Esophagus squamous epithelium (tissue), 5 donors: ENCODE measurements at places on chromosomes 7 and 10.

DNA sequence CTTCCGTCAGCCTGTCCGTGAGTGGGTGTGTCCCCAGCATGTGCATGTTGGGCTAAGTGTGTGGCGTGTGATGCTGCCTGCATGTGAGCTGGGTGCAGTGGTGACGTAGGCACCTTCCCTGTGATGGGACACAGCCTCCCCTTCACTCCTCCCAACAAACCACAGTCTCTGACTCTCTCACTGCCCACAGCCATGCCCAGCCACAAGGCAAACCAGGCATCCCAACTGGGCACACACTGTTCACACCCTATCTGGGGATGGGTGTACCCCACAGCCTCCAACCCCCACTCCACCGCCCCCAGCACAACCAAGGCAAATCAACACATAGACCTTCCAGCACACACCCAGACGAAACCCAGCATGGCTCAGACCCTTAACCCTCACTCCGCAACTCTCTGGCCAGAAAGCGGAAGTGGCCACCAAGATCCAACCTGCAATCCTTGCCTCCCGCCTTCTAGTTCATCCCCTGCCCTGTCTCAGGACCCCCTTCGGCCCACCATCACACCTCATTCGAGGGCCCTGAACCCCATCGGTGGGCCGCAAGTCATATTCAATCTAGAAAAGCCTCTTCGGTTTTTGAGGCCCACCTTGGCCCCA, 10.4 kb downstream of the PSD start:
- no peak for DNase-seq

DNA sequence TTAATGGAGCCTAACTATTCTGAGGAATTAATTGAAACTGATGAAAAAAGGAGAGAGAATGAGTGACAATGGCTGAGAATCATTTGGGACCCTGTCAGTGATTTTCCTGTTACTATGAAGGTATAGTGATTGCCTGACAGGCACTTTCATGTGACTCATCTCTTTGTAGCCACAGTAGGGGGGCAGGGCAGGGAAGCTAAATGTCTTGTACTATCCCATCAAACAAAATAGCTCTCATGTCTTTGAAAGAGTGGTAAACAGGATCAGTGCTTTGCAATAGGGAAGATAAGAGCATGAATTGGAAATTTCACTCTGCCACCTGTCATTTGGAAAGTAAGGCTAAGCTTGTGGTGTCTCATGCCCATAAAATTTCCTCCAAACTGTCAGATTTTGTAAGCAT, 94.5 kb upstream of the GSDME start:
- no peak for DNase-seq

DNA sequence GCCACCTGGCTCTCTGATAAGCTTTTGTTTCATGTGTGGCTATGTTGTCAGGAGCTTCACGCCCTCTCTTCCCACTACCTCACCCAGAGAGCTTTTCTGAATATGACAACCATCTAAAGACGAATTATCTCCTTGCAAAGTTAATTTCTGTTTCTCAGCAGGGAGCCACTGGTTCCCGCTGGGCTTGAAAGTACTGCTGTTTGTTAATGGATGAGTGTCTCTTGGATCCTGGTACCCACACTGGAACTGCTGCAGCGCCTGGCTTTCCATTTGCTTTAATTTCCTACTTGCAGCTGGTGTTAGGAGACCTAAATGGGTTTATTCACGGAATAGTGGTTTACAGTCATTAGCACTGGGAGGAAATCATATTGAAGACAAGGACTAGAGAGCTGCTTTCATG, 267.9 kb upstream of the LRGUK start:
- DNase-seq, result no peak

- no peak for DNase-seq
Measured at GRCh38 chr10:132648072-132648850, 110.7 kb downstream of the INPP5A start.

- no peak for DNase-seq
Measured at GRCh38 chr7:69276011-69276729, 322.1 kb upstream of the AUTS2 start.

DNA sequence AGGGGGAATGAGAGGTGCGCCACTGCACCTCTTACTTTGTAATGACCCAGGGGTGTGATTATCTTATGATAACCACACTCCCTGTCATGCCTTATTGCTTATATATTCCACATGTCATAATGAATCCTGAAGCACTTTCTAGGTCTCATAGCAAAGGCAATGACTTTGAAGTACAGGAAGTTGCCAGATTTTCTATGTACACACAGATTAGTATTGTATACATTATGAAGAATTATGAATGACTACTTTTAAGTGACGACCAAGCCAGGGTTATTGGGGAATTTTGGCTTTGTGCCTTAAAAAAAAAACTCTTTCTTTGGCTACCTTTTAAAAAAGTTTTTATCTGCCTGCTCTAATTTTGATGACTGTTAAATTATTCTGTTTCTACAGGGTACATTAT, 269.6 kb downstream of the MDFIC start:
- DNase-seq, result no peak

GRCh38 chr10:49540056-49540797, 1.3 kb upstream of the ERCC6 start:
- DNase-seq, result no peak

DNA sequence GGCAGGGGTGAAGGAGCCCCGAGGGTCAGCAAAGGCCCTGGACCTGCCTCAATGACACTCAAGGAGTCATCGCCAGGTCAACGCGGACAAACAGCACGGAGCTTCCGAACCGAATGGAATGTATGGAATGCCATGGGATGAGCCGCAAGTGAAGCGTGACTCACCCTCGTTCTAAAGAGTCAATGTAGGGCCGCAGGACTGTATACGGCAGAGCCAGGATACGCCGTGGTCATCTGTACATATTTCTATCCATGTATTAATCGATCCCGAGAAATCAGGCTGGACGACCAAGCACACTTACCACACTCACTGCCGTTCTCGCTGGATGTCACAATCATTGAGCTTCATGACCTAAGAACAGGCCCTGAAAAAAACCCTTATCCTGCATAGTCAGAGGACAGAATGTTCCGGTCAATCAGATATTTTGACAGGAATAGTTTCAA, 4.3 kb downstream of the SNX8 start:
- no peak for DNase-seq

DNA sequence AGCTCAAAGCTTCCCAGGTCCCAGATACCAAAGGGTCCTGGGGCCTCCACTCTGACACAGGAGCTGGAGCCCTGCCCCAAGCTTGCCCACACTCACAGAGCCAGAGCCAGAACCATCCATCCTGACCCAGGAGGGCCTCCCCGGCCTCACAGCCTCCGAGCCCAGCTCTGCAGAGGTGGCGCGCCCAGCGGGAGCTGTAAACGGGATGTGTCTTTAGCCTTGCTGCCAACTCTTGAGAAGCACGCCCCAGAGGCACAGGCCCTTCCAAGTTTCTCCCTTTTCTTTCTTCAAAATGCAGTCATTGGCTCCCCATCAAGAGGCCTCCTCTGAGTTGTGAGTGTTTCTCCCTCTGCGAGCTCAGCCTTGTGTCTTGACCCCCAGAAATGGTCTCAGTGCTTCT, 75.0 kb downstream of the PDGFA start:
- DNase-seq, result no peak

DNA sequence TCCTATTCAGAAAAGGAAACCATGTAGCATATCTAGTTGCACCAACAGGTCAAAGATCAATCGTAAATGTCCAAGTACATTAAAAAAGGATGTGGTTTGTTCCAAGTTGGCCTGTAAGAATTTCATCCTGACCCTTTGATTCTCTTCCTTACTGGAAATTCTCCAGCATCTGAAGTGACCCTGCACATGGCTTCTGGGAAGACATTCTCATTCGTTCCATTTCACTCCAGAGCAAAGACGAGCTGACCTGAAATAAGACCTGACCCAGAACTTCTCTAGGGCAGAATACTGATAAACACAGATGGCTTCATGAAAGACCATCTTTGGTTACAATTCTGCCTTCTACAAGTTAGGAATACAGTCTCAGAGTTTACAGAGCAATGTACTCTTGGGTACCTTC, 39.8 kb downstream of the ASB4 start:
- DNase-seq, result no peak

GRCh38 chr10:130359711-130360110, 223.5 kb downstream of the GLRX3 start:
- DNase-seq, result no peak

GRCh38 chr10:78913219-78914059, 155.3 kb upstream of the ZMIZ1 start:
- no peak for DNase-seq

DNA sequence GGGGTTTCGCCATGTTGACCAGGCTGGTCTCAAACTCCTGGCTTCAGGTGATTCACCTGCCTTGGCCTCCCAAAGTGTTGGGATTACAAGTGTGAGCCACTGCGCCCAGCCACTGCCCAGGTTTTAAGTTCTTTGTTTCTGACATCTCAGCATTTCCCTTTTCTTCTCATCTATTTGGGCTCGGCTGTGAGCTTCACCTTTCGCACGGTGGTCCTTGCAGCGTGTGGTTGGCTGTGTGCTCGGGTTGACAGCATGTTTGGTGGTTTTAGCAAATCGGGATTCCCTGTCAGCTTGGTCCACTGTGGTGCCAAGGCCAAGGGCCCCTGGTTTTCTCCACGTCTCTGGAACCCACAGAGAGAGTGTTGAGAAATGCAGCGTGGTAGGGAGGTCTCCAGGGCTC, 138.8 kb downstream of the DNAJB6 start:
- DNase-seq, result no peak

DNA sequence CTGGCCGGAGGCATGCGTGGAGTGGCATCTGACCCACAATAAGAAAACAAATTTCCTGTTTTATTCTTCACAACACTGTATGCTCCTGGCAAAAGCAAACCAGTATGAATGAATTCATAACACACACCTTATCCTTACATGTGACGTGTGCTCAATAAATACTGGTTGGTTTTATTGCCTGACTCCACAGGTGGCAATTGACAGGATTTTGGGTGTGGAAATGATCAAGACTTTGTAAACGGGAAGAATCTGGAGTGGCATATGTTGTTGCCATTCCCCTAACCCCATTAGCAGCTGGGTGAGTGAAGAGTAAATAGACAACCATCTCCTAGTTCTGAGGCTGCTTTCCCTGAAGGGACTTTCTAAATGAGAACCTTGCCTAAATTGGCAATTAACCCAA, 215.5 kb upstream of the AOAH start:
- no peak for DNase-seq

DNA sequence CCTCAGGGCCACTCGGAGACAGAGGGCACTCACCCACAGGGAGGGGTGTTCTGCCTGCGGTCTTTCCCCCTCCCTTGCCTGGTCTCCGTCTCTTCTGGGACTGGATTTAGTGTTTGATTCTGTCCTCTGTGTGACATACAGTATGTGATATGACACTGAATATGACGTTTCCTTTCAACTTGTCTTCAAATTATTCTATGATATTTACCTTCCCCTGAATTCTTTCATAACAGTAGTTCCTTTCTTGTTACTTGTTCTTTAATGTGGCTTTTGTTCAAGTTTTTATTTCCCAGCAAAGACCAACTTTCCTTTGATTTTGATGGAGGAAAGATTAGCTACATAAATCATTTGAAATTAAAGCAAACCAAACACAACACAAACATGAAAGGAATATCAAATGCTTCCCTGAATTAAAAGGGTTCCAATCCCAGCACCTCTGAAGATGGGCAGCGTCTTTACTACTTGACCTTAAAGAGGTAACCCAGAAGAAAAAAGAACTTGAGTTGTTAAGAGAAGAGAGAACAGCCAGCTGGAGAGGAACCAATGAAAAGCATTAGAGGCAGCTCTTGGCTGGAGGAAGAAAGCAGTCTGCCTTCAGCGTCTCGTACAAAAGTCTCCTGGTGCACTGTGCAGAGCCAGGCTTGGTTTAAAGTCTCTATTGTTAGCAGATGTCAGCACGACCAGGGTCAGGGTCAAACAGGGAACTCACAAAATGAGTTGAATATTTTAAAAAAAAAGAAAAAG, 18.3 kb upstream of the RHEB start:
- no peak for DNase-seq

DNA sequence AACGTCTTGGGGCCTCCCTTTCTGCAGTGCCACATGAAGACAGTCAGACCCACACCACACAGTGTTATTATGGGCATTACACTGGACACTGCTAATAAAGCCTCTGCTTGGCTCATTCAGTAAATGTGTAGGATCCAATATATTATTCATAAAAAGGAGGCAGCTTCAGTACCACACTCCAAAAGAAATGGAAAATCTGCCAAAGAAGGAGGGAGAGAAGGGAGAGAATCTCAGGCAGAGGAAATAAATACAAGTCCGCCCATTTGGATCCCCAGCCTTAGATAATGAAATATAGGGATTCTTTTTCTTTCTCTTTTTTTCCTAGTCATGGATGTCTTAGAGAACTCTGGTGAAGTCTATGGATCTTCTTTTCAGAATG, 162.2 kb downstream of the ELMO1 start:
- no peak for DNase-seq

DNA sequence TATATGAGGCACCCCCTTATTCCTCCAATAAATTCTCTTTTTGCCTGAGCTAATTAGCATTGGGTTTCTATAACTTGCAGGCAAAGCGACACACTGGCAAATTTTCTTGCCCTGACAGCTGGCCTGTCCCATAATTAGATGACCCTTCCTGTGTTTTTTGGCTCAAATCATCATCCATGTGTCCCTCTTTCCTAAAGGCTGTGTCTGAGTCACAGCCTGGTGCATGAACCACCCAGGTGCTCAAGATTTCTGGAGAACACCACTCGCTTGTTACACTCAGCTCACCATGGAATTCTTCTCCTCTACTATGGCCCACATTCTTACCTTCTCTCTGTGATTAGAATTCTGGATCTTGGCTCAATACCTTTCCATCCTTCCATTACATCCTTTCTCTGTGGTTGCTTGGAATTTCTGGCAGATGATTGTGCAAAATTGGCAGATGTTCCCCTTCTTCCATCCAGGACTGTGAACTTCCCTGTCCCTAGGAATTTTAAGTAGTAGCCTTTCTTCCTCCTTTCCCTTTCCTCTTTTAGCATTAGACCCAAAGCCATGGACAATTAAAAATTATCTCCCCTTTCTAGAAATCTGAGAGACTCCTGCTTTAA, 116.0 kb upstream of the ANKRD1 start:
- no peak for DNase-seq

DNA sequence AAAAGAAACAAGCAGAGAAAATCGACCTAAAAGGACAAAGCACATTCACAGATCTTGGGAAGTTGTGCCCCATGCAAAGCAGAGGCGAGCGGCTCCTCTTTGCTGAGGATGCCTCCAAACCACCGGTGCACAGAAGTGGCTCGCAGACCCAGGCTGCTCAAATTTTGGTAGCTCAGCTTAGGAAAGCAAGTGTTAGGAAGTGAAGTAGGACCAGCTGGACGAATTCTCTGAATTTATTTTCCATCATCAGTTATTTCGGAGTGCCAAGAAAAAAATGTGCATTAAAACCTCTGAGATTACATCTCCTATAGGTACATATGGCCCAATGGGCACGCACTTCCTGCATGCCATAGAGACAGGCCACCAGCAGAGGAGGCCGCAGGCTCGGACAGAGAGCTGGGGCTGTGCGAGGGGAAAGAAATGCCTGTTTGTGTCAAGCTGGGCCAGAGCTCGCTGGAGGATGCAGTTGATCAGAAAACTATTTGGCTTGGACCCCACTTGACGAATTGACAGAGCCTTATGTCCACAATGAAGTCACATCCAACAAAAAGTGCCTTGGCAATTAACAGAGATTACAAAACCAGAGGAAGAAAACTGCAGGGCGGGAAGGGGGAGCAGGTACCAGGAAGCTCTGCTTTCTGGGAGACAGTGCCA, 122.3 kb upstream of the LYZL2 start:
- DNase-seq, result no peak

- no peak for DNase-seq
Measured at GRCh38 chr10:61179771-61180170, 235.8 kb upstream of the RHOBTB1 start.

GRCh38 chr10:3781468-3782145, 3.4 kb downstream of the KLF6 start:
- no peak for DNase-seq

GRCh38 chr10:581776-582330, 107.6 kb downstream of the DIP2C start:
- no peak for DNase-seq

GRCh38 chr10:29181936-29182335, 106.9 kb upstream of the LYZL1 start:
- DNase-seq, result no peak
